ENCODE measurements at places on chromosomes 16 and 17. TPM values are rescaled to one million over a fixed set of nuclear protein-coding genes. Genes with fewer than 3 reads are reported as not detected.

Gene ACSM2B
- not detected for total RNA-seq

DNA sequence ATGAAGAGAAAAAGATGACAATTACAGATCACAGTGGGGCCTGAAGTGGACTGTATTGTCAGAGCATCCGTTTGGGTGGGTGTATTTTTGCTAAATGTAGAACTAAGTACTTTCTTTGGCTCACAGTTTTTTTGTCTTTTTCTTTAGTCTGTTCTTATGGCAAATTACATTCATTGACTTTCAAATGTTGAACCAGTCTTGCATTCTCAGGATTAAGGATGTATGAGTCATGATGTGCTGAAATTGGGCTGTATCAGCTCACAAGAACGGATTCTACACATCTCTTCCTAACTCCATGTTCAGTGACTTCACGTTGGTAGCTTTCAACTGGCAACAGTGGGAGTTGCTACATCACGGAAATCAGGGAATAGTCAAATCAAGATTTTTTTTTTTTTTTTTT is 66.5 kb downstream of the TEX2 start:
- DNase-seq, result no peak
- no peak overlapping the region for H3K27ac ChIP-seq
- peaks cover 17% of the 10 kb centered on the region for H3K36me3 ChIP-seq
- no peaks in the 10 kb centered on the region for H3K27me3 ChIP-seq
- peaks cover 31% of the 10 kb centered on the region for H3K4me1 ChIP-seq

Gene KRTAP9-3
- total RNA-seq, result not detected

DNA sequence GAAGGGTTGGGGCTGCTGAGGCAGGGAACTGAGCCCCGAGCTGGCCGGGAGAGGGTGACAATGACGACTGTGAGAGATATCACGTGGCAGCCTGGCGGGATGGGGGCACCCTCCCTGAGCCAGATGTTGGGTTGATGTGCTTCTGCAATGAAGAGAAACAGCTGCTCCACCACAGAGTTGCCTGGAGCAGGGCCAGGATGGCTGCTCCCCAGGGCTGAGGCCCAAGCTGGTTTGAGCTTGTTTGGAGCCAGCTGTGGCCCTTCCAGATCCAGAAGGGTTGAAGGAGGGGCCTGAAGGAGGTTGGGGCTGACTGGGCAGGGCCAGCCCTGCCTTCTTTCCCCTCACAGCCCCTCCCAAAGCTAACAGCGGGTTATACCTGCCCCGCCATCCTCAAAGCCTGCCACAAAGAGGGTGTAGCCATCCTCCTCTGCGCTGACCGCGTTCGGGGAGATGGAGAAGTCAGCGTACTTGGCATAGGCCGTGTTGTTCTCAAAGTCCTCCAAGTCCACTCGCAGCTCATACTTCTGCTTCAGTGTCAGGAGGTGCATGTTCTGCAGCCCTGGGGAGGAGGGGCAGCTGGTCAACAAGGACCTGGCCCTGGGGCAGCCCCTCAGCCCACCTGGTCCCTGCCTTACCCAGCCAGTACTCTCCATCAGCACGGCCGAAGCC is 2.1 kb downstream of the MFAP4 start:
- H3K27ac ChIP-seq, result peak overlapping the region; percentile 82
- H3K4me1 ChIP-seq, result peaks cover 12% of the 10 kb centered on the region
- no peaks in the 10 kb centered on the region for H3K27me3 ChIP-seq

Gene STAT5A
- 18.3 TPM for total RNA-seq

Gene CDK12
- total RNA-seq, result 25.5 TPM

Gene AATK
- total RNA-seq, result 6.8 TPM

GRCh38 chr16:52929478-52930400 is 123.0 kb downstream of the CHD9NB start:
- no peak overlapping the region for H3K4me3 ChIP-seq
- no peaks in the 10 kb centered on the region for H3K36me3 ChIP-seq
- H3K4me1 ChIP-seq, result no peaks in the 10 kb centered on the region
- H3K27me3 ChIP-seq, result no peaks in the 10 kb centered on the region
